Esophagus muscularis mucosa (tissue), 4 donors: ENCODE measurements at places on chromosomes 4 and X. TPM values are rescaled to one million over a fixed set of nuclear protein-coding genes. Genes with fewer than 3 reads are reported as not detected.

MAGEC3 gene
- not detected for total RNA-seq

CCDC110 gene
- total RNA-seq, result 6.3 TPM

AWAT2 gene
- not detected for total RNA-seq

HSD17B11 gene
- total RNA-seq, result 68.9 TPM
